ENCODE measurements at places on chromosomes 5 and 9.

DNA sequence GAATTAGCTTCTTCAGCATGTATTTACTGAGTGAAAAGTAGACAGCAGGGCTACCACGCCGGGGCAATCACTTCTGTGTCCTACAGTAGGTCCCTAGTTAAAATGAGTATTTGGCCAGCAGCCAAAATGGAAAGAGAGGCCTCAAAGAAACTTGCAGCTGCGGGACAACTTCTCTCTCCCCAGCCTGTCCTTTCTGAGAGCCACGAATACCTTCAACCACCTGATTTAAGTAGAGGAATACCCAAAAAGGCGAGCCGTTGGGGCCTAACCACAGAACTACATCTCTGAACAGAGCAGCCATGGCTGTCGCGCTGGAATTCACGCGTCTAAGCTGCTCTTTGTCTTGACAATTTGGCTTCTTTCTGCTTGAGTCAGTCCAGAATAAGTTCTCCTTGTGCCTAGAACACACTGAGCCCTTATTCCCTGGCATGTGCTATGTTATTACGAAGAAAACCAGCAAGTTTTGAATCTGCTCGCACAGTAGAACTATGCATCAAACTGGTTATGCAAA lies 43.8 kb upstream of the GOLPH3 start:
- DNase-seq = no peak

DNA sequence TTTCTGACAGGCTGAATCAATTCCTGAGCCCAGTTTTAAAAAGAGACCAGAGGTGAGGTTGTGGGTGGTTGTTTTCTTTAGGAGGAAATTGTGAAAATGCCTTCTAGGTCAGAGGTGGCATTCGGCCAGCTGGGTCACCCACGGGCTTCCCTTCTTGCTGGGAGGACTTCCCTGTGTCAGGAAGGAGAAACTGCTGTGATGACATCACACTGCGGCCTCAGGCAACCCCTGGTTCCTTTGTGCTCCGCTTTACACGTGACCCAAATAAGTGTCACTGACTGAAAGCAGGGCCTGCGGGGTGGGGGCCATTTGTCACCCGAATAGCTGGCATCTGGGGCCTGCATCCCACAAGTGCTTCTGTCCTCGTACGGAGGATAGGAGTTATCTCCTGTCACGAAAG lies 39.7 kb downstream of the FABP6 start:
- no peak for DNase-seq

DNA sequence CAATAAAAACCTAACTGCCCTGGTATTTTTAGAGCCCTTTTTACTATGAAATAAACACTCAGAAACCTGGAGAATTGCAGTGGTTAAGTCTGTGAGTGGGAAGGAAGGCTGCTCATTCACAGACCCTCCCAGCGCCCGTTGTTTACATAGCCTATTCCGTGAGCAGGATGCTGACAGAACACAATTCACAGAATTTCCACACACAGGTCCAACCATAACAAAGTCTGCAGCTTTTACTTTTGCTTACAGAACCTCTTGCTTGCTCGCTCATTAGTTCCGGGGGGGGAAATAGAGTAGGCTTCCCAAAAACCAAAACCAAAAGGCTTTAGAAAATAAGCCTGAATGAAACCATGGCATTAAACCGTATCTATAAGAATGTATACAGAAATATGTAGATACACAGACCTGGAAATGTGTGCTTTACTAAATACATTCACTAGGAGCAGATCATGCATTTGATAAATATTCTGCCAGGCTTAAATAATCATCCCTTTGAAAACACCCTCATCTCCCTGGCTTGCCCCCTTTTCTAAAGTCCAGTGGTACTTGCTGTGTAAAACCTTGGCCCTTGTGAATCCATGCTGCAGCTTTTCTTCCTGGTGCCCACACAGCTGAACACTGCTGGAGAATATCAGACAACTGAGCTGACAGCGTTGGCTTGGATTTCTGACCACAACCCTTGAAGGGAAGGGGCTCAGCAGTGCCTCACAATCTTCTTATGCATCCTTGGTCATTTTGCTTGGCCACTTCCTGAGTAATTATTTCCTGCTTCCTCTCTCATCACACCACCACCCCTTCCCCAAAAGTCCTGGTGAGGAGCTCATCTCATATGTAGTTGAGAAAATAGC lies 128.0 kb downstream of the FANCC start:
- DNase-seq = no peak

GRCh38 chr5:160167624-160168165 lies 48.4 kb upstream of the PWWP2A start:
- DNase-seq = no peak

GRCh38 chr5:132837868-132838267 lies 7.4 kb upstream of the SHROOM1 start:
- DNase-seq = no peak

- DNase-seq = no peak
Observed at GRCh38 chr5:54764102-54765090, 221.0 kb downstream of the ESM1 start.

- DNase-seq = no peak
Observed at GRCh38 chr9:83449166-83449565, 89.0 kb downstream of the FRMD3 start.

DNA sequence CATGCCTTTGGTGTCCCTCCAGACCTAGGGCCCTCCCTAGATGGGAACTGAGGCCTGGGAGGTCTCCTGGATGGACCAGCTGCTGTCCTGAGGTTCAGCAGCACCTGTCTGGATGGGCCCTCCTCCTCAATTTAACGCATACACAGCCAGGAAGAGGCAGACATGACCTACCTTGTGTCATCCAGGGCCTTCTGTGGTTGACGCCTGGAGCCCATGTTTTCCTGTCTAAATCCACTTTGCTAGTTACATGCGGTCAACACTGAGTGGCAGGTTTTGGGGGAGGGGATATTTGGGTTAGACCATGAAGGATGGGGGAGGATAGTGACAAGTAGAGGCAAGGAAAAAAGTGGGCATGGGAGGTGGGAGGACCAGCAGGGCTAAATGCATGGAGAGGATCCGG lies 3.1 kb upstream of the STC2 start:
- no peak for DNase-seq

DNA sequence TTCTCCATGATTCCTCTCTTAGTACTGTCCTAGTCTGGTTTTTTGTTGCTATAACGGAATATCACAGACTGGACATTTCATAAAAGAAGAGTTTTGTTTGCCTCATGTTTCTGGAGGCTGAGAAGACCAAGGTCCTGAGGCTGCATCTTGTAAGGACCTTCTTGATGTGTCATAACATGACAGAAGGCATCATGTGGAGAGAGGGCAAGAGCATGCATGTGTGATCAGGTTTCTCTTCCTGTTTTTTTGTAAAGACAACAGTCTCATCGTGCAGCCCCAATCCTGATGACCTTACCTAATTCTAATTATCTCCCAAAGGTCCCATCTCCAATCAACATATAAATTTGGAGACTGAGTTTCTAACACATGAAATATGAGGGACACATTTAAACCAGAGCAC lies 108.4 kb downstream of the MSX2 start:
- no peak for DNase-seq

- DNase-seq = no peak
Observed at GRCh38 chr9:92618633-92619225, 51.2 kb downstream of the IPPK start.

DNA sequence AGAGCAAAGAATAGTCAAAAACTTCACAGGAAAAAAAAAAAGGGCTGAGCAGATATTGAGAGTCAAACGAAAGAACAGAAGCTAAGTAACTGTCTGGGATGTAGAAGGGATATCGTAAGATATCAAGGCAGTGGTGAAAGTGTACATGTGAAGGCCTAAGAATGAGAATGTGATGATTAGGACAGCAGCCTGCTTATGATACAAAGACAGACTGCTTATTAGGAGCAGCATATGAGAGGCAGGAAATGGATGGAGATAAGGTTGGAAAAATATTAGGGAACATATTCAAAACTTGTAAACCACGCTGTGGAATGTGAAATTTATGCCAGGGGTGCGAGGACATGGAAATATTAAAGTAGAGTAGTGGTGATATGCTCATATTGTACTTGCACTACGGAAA lies 133.1 kb upstream of the FAM174A start:
- DNase-seq = no peak

- no peak for DNase-seq
Observed at GRCh38 chr5:135444360-135444759, 2.8 kb downstream of the DCANP1 start.

DNA sequence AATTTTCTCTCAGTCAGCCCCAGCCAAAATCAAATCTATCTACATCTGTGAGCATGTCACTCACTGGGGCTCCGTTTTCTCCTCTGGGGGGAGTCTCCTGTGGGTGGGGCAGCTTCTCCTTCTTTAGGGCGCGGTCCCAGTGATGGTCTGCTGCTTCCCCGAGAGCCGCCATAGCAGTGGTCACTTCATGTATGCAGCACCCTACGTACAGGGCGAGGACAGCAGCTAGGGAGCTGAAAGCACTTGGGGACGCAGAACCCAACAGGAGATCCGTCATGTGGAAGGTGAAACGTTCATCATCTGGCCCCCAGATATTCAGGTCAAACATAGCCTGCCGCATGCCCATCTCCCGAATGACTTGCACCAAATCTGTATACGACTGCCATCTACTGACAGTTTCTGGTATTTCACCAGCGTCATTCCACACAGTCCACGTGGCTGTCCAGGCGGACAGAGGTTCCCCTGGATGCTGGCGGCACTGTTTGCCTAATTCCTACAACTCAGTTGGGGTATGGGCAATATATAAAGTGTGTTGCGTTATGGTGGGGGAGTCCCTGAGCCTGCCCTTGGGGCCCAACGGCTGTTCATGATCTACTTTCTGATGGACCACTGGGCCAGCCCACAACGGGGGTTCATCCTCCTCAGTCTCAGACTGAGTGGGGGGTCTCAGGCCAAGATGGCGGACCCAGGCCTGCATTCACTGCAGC lies 795.0 kb downstream of the EFNA5 start:
- DNase-seq = no peak

GRCh38 chr9:36980148-36980974 lies 53.7 kb downstream of the PAX5 start:
- no peak for DNase-seq

DNA sequence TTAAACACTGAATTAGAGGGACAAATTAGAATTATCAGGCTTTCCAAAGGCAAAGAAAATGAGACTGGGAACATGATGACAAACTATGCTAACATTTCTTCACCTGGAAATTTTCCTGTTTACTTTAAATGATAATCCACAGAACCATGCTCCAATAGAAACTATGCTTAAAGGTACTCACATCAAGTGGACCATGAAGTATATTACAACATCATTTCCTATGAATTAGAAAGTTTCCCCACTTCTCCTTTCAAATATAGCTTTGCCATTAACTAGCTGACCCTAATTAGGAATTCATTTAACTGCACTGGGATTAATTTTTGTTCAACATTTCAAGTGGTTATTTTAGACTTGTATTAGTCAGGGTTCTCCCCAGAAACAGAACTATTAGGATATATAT lies 81.4 kb downstream of the DTWD2 start:
- no peak for DNase-seq

GRCh38 chr5:126464959-126465358 lies 41.8 kb downstream of the GRAMD2B start:
- DNase-seq = no peak

DNA sequence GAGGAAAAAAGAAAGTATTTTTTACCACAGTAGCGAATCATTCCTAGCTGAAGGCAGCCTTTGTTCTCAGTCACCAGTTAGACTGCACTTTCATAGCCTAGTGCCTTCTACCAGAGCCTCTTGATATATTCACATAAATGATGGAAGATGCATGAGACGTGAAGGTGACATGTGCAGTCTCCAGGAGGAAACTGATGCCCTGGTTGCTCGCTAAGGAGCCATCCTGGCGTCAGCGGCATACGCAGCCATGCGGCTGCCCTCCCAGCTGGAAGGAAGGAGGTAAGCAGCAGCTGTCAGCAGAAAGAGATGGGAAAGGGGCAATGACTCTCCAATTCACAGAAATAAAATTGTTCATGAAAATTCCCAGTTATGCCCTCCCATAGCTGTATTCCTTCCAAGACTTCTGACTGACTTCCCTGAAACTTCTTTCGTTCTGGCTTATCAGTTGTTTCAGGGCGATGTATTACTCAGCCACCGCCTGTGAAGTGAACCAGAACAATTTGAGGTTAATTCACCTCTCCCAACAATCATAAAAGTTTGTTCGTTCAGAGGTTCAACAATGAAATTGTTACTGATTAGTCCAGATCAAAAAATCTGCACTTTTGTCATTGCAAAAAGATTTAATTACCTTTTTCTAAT lies 331.2 kb downstream of the NR2F1-AS1 start:
- no peak for DNase-seq

GRCh38 chr9:128998462-128998861 lies 29.7 kb downstream of the SH3GLB2 start:
- no peak for DNase-seq

DNA sequence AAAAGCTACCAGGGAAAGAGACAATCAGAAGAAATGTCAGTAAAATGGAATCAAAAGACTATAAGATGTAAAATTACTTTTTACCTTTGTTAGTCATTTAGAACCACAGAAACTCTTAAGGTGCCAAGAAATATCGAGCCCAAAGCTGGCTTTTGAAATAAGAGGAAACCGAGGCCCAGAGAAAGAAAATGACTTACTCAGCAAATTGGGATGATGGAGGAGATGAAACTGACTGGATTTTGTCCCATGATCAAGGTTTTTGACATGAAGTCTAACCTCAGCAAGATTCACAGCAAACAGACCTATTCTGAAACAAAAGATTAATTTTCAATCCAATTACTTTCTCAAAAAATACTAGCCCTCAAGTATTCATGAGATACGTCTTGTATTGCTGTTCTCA lies 696.2 kb upstream of the WWC1 start:
- no peak for DNase-seq

DNA sequence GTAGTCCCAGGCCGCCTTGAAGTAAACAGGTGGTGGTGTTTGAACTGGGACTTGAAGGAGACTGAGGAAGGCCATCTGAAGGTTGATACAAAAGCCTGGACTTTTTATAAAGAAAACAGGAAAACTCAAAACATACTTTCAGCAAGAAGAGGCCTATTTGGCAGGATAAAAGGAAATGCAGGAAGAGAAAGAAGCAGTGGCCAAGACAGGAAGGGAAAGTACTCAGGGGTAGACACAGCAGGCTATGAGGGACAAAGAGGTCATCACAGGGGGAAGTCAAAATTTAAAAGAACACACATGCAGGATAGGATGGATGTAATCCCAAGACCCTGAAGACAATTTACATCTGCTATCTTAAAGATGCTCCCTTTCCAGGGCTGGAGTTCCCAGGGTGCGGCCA lies 13.0 kb downstream of the TLE1 start:
- no peak for DNase-seq

Data from central memory CD4-positive, alpha-beta T cell (primary cell).